ENCODE measurements at places on chromosomes 7 and 10.

DNA sequence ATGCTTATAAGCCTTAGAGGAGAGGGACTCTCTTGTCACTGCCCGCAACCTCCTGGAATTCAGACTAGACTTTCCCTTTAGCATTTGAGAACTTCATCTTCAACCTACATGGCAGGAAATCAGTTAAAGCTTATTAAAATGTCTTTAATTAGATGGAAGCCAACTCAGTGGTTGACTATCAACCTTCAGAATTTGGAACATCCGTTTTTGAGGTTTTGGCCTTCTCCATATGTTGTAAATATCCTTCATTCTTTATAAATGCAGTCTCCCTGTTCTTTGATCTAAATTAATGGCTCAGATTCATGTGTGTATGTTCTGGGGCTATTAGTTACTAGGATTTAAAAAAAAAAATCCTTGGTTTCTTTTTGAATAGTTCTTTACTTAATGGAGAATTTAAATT is 85.0 kb downstream of the ANKRD61 start:
- no peak overlapping the region for H3K4me3 ChIP-seq
- H3K4me1 ChIP-seq = no peaks in the 10 kb centered on the region
- no peaks in the 10 kb centered on the region for H3K27me3 ChIP-seq
- no peak overlapping the region for H3K27ac ChIP-seq

DNA sequence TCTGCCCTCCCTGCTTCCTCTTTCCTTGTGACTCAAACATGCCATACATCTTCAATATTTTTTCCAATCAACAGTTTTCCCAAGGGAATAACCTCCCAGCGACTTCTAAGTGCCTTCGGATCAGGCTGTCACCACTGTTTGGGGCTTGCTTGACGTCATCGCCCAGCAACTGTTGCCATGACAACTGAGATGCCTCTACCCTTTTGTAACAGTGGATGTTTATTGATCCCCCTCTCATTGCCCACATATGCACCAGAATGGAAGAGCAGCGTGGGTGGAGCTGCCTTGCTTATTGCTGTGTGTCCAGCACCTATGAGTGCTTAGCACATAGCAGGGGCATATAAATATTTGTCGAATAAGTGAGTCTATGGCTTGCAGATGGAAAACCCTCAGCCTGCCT is 14.4 kb downstream of the FFAR4 start:
- H3K4me1 ChIP-seq = no peaks in the 10 kb centered on the region
- no peaks in the 10 kb centered on the region for H3K36me3 ChIP-seq
- H3K27ac ChIP-seq = no peak overlapping the region
- DNase-seq = no peak

GRCh38 chr10:110857265-110858171 is 14.2 kb upstream of the PDCD4 start:
- no peak overlapping the region for H3K27ac ChIP-seq
- no peak overlapping the region for H3K4me3 ChIP-seq
- H3K4me1 ChIP-seq = peaks cover 16% of the 10 kb centered on the region
- no peaks in the 10 kb centered on the region for H3K27me3 ChIP-seq
- no peaks in the 10 kb centered on the region for H3K36me3 ChIP-seq

GRCh38 chr7:118285358-118285757 is 60.9 kb downstream of the ANKRD7 start:
- no peak overlapping the region for H3K4me3 ChIP-seq
- H3K36me3 ChIP-seq = peaks cover 4% of the 10 kb centered on the region
- H3K4me1 ChIP-seq = peaks cover 73% of the 10 kb centered on the region
- H3K27ac ChIP-seq = peak overlapping the region; percentile 81
- DNase-seq = peak; percentile 41

DNA sequence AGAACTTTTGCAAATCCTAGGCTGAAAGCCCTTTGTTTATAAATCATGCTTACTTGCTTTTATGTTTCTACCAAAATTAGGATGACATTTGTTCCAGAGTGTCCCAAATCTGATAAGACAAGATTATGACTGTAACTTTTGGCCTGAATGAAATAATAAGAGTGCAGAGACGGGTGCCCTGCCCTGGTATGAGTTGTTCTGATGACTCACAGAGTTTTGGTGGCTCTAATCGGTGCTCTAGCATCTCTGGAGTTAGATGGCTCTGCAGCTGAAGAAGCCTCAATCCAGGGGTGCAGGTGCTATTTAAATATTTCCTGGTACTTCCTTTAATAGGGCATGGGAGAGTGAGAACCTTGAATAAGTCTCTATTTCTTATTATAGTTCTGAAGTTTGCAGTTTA is 102.2 kb upstream of the ELMO1 start:
- no peak for DNase-seq
- no peak overlapping the region for H3K27ac ChIP-seq
- no peak overlapping the region for H3K4me3 ChIP-seq
- H3K36me3 ChIP-seq = no peaks in the 10 kb centered on the region
- no peaks in the 10 kb centered on the region for H3K4me1 ChIP-seq
- no peaks in the 10 kb centered on the region for H3K27me3 ChIP-seq

- no peaks in the 10 kb centered on the region for H3K4me1 ChIP-seq
- H3K27ac ChIP-seq = no peak overlapping the region
- no peaks in the 10 kb centered on the region for H3K27me3 ChIP-seq
- H3K36me3 ChIP-seq = no peaks in the 10 kb centered on the region
These were observed 135.3 kb downstream of the OAT start for GRCh38 chr10:124283215-124283948.

DNA sequence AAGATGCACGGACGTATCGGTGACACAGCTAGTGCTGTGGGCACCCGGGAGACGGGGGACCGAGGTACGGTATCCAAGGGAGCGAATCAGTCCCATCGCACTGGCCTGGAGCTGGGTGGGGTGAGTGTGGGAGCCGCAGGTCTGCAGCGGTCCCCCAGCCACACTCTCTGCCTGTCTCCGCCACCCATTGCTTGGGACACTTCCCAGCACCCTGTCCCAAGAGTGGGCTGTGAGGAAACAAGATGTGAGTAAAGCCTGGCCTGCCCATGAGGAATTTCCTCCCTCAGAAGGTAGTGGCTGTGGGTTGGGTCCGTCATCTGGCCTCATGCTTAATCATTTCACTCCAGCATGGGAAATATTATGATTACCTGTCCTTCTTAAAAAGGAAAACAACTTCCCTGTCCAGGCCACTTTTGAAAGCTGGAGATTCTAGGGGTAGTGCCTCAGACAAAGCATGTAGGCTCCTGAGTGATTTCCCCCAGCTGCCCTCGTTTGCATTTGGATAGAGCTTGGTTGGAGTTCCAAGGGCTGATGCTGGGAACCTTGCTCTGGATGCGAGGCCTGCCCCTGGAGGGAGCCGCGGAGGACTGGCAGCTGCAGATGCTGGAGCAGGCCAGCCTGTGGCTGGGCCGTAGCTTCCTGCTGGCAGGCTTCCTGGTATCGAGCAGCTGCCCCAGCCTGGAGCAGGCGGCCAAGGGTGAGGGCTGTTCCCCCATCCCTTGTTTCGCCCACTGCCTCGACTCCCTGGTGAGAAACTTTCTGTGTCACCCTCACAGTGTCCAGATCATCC is 6.2 kb upstream of the ACTR3C start:
- H3K36me3 ChIP-seq = peaks cover 98% of the 10 kb centered on the region
- H3K27ac ChIP-seq = no peak overlapping the region
- peaks cover 23% of the 10 kb centered on the region for H3K4me1 ChIP-seq
- H3K4me3 ChIP-seq = no peak overlapping the region
- no peaks in the 10 kb centered on the region for H3K27me3 ChIP-seq

DNA sequence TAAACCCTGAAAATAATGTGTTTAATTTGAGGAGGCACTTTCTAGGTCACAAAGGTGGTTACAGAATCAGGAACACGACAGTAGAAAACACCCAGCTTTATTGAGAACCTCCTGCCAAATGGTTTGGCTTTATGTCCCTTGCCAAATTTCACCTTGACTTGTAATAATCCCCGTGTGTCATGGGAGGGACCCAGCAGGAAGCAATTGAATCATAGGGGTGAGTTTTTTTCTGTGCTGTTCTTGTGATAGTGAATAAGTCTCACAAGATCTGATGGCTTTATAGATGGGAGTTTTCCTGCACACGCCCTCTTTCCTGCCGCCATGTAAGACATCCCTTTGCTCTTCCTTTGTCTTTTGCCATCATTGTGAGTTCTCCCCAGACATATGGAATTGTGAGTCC is 193.8 kb upstream of the KLF6 start:
- peaks cover 49% of the 10 kb centered on the region for H3K4me1 ChIP-seq
- peak overlapping the region; percentile 83 for H3K27ac ChIP-seq
- no peaks in the 10 kb centered on the region for H3K36me3 ChIP-seq

GRCh38 chr10:29603223-29603896 is 31.4 kb downstream of the SVIL start:
- no peak for DNase-seq
- H3K27ac ChIP-seq = no peak overlapping the region
- H3K4me1 ChIP-seq = no peaks in the 10 kb centered on the region
- no peaks in the 10 kb centered on the region for H3K36me3 ChIP-seq
- H3K4me3 ChIP-seq = no peak overlapping the region

- H3K4me3 ChIP-seq = no peak overlapping the region
- H3K27me3 ChIP-seq = peaks cover 19% of the 10 kb centered on the region
- H3K36me3 ChIP-seq = no peaks in the 10 kb centered on the region
- H3K4me1 ChIP-seq = no peaks in the 10 kb centered on the region
- DNase-seq = no peak
- no peak overlapping the region for H3K27ac ChIP-seq
These were observed 71.5 kb downstream of the EVX1 start for GRCh38 chr7:27314111-27314510.

GRCh38 chr10:122659651-122660050 is 40.0 kb downstream of the C10orf120 start:
- H3K36me3 ChIP-seq = no peaks in the 10 kb centered on the region
- H3K4me1 ChIP-seq = no peaks in the 10 kb centered on the region
- no peak overlapping the region for H3K27ac ChIP-seq
- no peak for DNase-seq
- no peaks in the 10 kb centered on the region for H3K27me3 ChIP-seq
- H3K4me3 ChIP-seq = no peak overlapping the region

DNA sequence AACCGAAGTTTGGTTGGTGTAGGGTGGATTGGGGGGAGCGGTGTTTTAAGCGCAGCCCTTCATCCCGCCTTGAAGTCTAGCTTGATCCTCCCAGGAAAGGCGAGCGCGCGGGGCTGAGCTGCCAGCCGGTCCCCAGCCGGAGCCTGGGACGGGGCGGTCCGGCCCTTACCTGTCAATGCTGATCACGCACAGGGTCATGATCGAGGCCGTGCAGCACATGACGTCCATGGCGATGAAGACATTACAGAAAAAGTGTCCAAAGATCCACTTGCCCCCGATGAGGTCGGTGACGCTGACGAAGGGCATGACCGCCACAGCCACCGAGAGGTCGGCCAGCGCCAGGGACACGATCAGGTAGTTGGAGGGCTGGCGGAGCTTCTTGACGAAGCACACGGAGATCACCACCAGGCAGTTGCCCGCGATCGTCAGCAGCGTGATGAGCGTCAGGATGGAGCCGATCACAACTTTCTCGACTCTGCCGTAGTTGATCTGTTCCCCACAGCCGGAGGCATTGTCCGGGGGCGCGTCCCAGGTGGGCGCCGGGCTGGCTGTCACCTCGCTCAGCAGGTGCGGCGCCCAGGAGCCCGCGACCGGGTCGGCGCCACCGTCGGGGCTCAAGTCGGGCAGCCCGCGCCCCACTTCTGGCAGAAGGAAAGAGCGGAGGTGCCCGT is 740 bp downstream of the HTR7 start:
- no peak overlapping the region for H3K27ac ChIP-seq

- no peaks in the 10 kb centered on the region for H3K4me1 ChIP-seq
- no peaks in the 10 kb centered on the region for H3K36me3 ChIP-seq
- no peak for DNase-seq
- H3K27ac ChIP-seq = no peak overlapping the region
- no peaks in the 10 kb centered on the region for H3K27me3 ChIP-seq
- no peak overlapping the region for H3K4me3 ChIP-seq
These were observed 14.2 kb downstream of the NRP1 start for GRCh38 chr10:33320288-33320687.

- no peaks in the 10 kb centered on the region for H3K4me1 ChIP-seq
- H3K27me3 ChIP-seq = no peaks in the 10 kb centered on the region
- no peak overlapping the region for H3K27ac ChIP-seq
- H3K4me3 ChIP-seq = no peak overlapping the region
- DNase-seq = no peak
These were observed 92.5 kb upstream of the PITRM1 start for GRCh38 chr10:3265088-3265487.

DNA sequence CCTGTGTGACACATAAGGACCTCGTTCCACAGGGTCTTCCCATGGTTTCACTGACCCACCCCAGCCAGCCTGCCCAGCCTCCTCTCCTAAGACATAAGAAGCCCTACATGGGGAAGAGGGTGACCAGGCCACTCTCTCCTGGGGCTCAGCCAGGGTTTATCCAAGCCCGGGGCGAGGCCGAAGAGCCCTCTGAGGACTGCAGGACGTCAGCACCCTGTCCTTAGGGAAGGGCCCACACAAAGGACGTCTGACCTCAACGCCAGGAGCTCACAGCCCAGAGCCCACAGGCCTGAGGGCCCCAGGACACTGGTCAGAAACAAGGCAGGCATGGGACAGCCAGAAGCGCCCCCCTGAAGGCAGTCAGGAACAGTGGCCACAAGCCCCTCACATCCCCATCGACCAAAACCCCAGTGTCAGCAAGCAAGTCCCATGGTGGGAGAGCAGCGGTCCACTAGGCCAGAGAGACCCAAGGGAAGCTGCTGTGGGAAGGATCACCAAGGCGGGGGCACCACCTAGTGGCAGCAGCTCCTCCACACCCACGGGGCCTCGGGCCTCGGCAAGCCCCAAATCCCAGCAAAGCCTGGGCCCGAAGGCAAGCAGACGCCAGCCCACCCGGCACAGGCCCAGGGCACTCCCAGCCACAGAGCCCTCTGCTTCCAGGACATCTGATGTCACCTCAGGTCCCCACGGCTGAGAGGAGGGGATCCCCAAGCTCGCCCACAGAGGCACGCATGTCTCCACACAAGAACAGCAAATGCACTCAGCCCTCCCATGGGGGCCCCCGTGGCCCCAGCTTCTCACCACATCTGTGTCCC is 23.4 kb downstream of the MAD1L1 start:
- peaks cover 77% of the 10 kb centered on the region for H3K36me3 ChIP-seq
- peak; percentile 42 for DNase-seq
- H3K27ac ChIP-seq = no peak overlapping the region
- no peaks in the 10 kb centered on the region for H3K27me3 ChIP-seq
